ENCODE measurements at places on chromosomes 5 and 9.

- DNase-seq, result no peak
These were observed 28.5 kb upstream of the NKD2 start for GRCh38 chr5:980001-980588.

- no peak for DNase-seq
These were observed 107.3 kb upstream of the APC start for GRCh38 chr5:112630246-112631009.

DNA sequence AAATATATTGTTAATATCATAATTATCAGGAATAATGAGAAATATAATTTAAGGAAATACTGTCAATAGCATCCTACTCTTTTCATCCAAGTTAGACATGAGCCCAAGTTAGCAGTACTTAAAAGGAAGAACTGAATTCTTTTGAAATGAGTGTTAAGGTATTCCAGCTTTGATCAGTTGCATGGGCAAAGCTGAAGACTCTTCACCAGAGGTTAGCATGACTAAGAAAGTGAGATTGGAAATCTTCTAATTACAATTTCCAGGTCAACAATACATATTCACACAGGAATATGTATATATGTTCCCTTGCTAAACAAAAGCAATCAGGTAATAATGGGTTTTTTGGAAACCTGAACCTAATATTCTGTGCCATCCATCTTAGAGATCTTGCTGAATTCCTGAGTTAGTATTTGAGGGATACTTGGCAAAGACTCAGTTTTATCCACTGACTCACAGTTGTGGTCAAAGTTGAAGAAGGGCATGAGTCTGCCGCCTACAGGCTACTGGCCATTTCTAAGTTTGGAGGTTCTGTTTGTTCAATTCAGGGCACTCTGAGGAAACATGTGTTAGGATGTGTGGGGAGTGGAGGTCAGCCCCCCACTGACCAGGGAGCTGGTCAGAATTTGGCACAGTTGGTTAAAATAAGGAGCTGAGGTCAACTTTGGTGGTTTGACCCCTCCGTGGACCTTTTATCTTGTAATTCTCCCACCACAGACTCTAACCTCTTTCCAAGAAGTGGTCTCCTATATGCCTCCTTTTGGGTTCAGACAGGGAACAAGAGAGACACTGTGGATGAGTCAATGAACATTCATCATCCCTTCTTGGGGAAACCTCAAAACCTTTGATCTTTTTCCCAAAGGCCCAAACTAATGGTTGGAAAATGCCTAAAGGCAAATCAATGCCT lies 118.3 kb downstream of the PIK3R1 start:
- no peak for DNase-seq

- DNase-seq, result peak; percentile 25
These were observed 606 bp downstream of the EEIG1 start for GRCh38 chr9:127980060-127980705.

DNA sequence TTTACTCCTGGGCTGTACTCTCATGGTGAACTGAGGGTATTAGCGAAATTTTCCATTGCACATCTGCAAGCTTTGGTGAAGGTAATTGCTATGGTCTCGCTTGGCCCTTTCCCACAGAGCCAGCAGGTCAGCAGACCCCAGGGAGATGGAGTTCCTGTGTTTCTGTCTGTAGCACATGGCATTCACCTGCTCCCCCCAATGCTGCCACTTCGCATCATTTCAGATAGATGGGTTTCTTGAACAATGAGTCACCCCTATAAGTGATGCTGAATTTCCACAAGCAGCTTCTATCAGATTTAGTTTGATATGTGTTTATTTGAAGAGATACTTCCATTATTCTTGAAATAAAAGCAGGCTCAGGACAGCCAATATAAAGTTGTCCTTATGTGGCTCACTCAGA lies 117.8 kb downstream of the ERCC6L2 start:
- no peak for DNase-seq

GRCh38 chr9:86263876-86264275 lies 4.4 kb upstream of the C9orf153 start:
- DNase-seq, result no peak

GRCh38 chr5:56649569-56649968 lies 165.8 kb upstream of the MAP3K1 start:
- no peak for DNase-seq

DNA sequence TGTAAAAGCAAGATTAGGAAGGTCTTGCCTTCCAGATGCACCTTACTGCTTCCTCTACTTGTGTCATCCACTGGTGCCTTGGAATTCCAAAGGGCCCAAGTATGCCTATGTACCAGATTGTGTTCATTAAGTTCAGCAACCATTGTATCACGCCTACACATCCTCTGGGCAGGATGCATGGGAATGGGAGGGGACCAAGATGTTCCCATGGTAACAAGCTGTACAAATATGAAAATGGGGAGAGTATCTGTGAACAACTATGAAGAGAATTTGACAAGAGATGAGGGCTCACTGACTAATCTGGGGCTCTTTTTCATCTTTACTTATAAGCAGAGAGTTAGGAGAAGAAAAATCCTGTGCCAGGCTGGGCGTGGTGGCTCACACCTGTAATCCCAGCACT lies 137.8 kb upstream of the MAP1B start:
- DNase-seq, result no peak

GRCh38 chr5:158275511-158275910 lies 416.6 kb upstream of the CLINT1 start:
- no peak for DNase-seq

DNA sequence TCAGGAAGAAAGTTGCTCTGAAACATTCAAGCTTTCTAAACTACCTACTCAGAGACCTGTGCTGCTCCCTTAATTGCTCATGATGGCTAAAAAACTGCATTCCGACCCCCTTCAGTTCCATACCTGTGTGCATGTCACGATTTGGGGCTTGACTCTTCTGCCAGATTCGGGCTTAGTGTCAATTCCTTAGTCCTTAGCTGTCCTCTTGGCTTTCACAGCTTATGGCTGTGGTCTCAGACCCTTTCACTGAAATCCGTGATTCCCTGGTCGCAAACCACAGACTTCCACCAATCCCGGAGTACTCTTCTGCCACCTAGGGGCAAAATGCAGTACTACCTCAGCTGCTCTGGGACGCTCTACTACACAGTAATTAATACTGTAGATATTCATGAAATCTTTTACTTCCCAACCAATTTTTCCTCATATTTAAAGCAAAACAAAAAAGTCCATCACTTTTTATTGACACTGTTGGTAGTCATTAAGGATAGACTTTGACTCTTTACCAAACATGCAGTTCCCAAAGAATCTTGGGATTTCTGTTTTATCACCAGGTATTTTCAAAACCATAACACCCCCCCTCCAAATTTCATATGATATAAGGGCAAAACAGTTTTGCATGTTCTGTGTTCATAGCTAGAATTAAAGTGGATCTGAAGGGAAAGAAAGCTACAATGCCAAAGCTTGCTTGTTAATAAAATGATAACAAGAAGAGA lies 617.4 kb downstream of the SLCO4C1 start:
- peak; percentile 48 for DNase-seq

DNA sequence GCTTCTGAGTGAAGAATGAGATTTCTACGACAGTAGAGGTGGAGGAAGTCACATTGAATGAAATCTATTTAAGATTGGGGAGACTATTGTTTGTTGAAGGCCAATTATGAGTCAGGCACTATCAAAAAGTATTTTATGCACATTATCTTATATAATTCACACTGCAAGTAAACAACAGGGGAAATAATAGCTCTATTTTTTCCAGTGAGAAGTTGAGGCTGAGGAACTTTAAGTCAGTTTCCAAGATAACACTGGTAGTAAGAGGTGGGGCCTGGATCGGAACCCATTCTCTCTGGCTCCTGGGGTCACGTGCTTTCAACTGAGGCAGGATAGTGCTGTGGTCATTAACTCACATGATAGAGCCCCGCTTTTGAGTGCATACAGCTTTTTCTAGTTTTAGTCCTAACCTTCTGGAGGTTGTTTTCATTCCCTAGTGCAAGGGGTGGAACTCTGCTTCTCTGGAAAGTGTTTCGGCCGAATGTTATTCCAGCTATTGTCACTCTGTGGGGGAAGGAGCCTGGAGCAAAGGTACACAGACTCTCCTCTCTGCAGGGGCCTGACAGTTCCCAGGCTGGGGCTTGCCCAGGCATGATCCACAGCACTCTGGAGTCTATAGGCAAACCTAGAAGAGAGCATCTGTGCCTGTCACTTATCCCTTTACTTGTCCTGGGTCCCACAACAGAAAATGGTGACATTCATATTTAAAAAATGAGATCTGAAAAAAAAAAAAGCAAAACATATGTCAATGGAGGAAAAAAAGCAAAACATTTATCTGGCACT lies 352.4 kb upstream of the ACTBL2 start:
- no peak for DNase-seq

DNA sequence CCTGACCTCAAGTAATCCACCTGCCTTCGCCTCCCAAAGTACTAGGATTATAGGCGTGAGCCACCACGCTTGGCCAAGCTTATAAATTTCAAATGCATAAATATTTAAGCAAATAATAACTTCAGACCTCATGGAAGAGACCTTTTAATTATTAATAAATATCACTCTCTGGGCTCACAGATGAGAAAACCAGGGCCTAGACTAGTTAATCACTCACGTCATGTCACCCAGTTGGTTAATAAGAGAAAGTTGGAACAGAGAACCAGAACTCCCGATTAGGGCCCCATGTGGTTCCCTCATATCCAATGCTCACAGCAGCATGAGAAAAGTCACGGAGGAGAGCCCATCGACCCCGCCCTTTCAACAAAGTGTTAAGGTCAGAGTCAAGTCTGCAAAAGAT lies 79.3 kb downstream of the EPB41L4A start:
- no peak for DNase-seq

GRCh38 chr9:83505282-83505681 lies 32.9 kb downstream of the FRMD3 start:
- no peak for DNase-seq
